ENCODE measurements at places on chromosomes 6 and 20. TPM values are rescaled to one million over a fixed set of nuclear protein-coding genes. Genes with fewer than 3 reads are reported as not detected.
A peak's percentile ranks its signal among the peaks of the same experiment; 100 is the strongest.

Gene POLR3F
- 27.0 TPM for total RNA-seq

Gene OR2H1
- not detected for total RNA-seq

DNA sequence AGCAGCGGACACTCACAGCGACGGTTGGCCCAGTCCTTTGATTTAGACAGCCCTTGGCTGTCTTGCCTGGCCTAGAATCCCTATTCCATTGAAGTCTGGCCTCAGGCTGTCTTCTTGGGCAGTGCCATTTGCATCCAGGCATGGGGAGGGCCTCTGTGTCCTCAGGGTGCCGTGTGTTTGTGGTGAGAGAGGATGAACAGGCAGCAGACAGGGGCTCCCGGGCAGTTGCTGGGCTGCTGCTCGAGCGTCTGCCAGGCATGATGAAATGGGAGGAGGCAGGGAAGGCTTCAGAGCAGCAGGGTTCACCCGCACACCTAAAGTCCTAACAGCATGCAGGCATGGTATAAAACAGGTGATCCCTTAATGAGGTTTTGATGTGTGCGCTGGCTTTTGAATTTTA, 126.9 kb downstream of the SOBP start:
- DNase-seq = no peak

DNA sequence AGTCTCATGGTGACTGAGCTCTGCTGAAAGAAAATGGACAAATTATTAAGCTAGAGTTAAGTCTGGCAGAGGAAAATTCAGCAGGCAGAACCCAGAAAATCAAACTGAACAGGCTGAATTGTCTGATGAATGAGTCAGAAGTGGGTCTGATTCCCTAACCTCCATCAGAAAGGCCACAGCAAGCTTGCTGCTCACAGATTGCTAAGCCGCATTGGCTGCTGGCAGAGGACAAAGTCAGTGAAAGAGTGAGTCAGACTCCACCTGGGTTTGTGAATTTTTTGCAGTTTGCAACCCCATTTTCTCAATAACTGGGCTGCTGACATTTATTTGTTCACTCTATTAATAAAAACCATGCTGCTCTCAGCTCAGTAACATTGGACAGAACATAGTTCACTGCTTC, 191.3 kb downstream of the EPM2A start:
- DNase-seq = no peak

GRCh38 chr6:47741807-47742206, 40.0 kb upstream of the OPN5 start:
- DNase-seq = no peak

- DNase-seq = no peak
Measured at GRCh38 chr20:15205028-15205427, 867.6 kb upstream of the FLRT3 start.

DNA sequence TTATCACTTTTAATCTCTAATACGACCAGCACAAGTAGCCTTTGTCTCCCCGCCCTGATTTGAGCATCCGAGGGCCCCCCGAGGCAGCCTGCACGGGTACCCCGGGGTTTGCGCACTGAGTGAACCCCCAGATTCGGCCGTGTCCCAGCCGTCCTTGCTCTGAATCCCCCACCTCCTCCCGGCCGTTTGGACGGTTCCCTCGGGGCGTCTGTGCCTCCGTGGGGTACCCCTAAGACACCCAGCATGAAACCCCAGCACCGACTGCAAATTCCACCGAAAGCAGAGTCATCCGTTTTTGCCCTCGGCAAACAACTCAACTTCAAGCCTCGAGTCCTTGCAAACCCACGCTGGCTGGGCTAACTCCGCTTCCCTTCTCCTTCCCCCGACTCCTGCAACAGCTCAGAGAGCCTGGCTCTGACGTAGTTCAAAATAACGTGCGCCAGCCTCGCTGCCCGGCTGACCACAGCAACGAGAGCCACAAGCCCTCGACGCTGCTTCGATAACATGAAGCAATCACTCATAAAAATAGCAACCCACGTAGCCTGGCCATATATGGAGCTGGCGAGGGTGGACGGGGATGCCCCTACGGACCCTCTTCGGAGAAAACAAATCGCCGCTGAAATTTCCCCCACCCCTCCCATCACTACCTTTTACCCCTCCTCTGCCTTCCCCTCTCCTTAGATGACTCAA, 764 bp upstream of the SNAP25 start:
- peak; percentile 72 for DNase-seq
